WTC11 (cell line): ENCODE measurements at places on chromosomes 3 and 15.

GRCh38 chr15:84914909-84915605 lies 30.6 kb downstream of the SLC28A1 start:
- DNase-seq, result no peak

- no peak for DNase-seq
These were observed 35.3 kb downstream of the HOMER2 start for GRCh38 chr15:82917249-82917648.

- DNase-seq, result no peak
These were observed 68.6 kb upstream of the FAM174B start for GRCh38 chr15:92724144-92724543.

GRCh38 chr15:88608607-88609181 lies 12.4 kb upstream of the AEN start:
- DNase-seq, result no peak

DNA sequence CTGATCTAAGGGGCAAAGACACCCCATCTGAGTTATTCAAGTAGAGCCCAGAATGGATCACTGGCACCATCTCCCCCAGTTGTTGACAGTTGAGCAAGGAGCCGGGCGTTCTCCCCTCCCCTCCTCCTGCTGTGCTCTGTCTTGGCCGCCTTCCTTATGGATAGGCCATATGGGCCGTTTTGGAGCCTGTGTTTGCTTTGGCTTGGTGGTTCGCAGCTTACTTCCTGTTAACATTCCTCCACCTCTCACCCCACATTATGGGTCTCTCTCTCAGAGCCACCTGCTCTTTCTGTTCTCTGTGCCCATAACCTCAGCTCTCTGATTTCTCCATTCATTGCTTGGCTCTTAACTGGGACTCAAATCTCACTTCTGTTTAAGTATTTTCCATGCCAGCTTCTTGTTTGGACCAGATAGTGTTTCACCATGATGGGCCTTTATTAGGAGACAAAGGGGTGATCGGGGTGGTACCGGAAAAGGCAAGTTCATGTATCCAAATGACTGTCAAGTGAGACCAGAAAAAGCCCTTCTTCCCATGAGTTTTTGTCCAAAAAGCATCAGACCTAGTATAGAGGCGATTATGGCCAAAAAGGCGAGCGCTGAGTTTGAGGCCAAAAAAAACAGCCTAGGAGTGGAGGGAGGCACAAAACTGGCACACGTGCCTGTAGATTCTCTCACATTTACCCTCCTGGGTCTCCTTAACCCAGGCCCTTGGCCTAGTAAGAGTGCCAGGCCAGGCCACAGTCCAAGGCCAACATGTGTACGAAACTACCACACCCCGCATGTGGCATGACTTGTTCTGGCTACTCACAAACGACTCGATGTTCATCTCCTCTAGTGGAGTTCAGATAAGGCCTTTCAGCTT lies 62.6 kb downstream of the DUT start:
- no peak for DNase-seq

DNA sequence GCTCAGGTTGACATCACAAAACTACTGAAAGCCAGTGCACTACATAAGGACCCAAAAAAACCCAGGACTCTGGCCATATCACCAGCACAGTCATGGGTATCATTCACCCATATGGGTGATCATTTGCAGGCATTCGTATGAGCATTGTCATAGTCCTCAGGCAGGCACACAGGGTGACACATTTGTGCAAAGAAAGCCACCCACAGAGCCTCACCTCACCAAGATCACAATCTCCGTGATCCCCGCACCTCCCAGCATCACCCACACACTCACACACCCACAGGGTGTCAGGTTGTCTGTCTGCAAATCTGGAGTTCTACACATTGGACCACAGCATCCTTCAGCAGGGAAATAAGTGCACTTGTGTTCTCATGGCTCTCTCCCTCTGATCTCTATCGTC lies 166.0 kb upstream of the LPP start:
- DNase-seq, result no peak

GRCh38 chr3:42192334-42193200 lies 73.4 kb downstream of the CCK start:
- no peak for DNase-seq

DNA sequence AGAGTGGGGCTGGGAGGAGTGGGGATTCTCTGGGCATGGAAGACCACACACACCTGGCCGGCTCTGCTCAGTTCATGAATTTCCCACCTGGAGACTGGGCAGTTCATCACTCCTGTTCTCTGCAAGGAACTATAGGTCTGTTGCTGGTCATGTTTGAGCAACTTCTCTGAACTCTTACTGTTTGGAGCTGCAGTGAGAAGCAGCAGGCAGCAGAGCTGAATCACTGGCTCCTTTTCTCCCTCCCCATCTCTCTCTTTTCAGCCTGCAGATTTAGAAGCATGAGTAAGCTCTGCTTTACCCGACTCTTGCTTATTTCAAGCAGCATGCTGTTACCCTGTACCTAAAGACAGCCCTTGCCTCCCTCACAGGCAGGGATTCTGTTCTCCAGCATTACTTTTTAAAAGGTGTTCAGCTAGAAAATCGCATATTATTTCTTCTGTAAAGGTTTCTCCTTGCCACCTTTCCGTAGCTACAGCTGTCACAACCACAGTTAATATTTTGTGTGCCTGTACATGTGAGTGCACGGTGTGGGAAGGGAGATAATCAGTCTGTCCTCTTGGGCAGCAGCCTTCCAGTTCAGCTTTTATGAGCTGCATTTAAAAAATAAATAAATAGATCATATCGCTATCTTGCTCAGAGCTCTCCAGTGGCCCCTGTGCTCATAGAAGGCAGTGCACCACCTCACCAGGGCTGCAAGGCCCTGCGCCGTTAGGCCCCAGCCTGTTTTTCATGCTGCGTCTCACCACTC lies 131.6 kb downstream of the CHCHD6 start:
- no peak for DNase-seq

- DNase-seq, result no peak
These were observed 759 bp downstream of the CD96 start for GRCh38 chr3:111542611-111543300.
